ENCODE measurements at places on chromosomes 3 and 15. TPM values are rescaled to one million over a fixed set of nuclear protein-coding genes. Genes with fewer than 3 reads are reported as not detected.
A peak's percentile ranks its signal among the peaks of the same experiment; 100 is the strongest.

The ZNF774 gene
- total RNA-seq = 2.3 TPM

The POLQ gene
- 6.9 TPM for total RNA-seq

DNA sequence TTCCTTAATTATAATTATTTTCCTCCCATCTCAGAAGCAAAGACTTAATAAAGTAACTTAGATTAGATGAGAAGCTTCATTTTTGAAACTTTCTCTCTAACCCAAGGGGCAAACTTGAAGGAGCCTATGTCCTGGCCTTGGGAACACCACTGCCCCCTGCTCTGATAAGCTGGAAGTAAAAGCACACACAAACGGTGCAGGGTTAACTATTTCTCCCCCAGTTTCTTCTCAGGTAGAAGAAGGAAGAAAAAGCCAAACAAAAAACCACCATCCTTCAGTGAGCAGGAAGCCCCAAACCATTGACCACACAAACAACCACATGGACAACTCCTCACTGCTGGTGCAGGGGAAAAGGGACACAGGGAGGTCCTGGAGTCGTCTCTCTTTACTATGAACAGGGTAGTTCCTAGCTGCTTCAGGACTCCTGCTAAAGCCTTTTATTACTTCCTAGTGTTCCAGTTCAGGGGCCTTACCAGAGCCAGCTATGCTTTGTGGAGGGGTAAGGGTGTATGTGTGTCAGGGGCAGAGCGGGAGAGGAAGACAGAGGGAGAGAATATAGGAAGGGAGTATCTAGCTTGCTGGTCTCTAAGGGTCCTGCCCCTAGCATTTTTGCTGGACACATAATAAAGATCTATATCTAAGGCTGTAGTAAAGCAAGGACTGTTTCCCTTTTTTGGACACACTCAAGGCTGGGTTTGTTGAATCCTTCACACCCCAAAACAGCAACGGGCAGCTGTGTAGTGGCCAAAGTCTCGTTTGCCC lies 94.0 kb upstream of the UMPS start:
- H3K36me3 ChIP-seq = no peaks in the 10 kb centered on the region
- DNase-seq = no peak
- no peak overlapping the region for H3K4me3 ChIP-seq
- H3K27ac ChIP-seq = no peak overlapping the region
- H3K4me1 ChIP-seq = no peaks in the 10 kb centered on the region

GRCh38 chr3:188403404-188403803 lies 249.4 kb downstream of the LPP start:
- H3K4me3 ChIP-seq = no peak overlapping the region
- H3K4me1 ChIP-seq = peaks cover 36% of the 10 kb centered on the region
- no peaks in the 10 kb centered on the region for H3K27me3 ChIP-seq
- peaks cover 27% of the 10 kb centered on the region for H3K36me3 ChIP-seq
- H3K27ac ChIP-seq = no peak overlapping the region

- peak overlapping the region; percentile 61 for H3K4me3 ChIP-seq
- H3K36me3 ChIP-seq = peaks cover 8% of the 10 kb centered on the region
- H3K4me1 ChIP-seq = peaks cover 82% of the 10 kb centered on the region
These were observed 777 bp downstream of the LOXL1 start for GRCh38 chr15:73927003-73927475.

GRCh38 chr3:45309876-45310275 lies 78.5 kb upstream of the LARS2 start:
- no peak overlapping the region for H3K4me3 ChIP-seq
- 0 out of 2 replicates have a peak, but pooled peaks cover 9% of the 10 kb centered on the region for H3K36me3 ChIP-seq
- no peak for DNase-seq
- H3K4me1 ChIP-seq = no peaks in the 10 kb centered on the region
- no peak overlapping the region for H3K27ac ChIP-seq
- H3K27me3 ChIP-seq = peaks cover 31% of the 10 kb centered on the region

DNA sequence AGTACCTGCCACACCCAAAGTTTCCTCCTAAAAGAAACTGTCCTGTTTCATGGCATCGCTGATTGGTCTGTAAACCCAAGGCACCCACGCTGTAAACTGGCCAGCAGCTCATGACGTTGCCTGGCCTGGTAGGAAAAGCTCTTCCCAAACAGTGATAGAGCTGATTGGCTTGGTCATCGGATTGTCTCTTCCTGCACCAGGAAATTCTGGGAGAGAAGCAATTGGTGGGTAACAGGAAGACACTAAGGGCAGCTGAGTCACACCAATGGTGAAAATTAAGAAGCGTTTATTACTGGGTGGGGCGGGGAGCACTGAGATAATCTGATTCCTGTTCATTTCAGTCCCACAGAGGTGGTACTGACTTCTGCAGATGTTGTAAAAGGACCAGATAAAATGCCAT lies 31.0 kb downstream of the KLHL6 start:
- H3K36me3 ChIP-seq = no peaks in the 10 kb centered on the region
- peaks cover 13% of the 10 kb centered on the region for H3K4me1 ChIP-seq
- peaks cover 15% of the 10 kb centered on the region for H3K27me3 ChIP-seq
- no peak overlapping the region for H3K27ac ChIP-seq
- no peak for DNase-seq
- no peak overlapping the region for H3K4me3 ChIP-seq

DNA sequence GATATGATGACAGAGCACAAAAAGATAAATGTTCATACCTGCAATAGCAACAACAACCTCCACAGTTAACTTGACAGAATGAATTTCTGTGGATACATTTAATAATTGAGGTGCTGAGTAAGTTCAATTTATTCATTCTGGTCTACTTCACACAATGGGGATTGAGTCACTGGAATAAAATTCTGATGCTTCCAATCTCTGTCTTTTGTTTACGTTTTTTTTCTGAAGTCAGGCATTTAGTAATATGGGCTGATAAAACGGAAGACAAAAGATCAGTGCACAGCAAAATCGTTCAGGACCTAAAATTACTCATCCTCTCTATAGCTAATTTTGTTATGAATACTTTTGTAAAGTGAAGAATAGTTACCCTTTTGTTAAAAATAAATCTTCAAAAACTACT lies 565.9 kb upstream of the CCDC54 start:
- H3K27ac ChIP-seq = no peak overlapping the region
- H3K4me3 ChIP-seq = peak overlapping the region; percentile 5

GRCh38 chr3:46236294-46237054 lies 5.8 kb upstream of the CCR3 start:
- no peaks in the 10 kb centered on the region for H3K4me1 ChIP-seq
- H3K27ac ChIP-seq = no peak overlapping the region
- DNase-seq = no peak
- H3K27me3 ChIP-seq = peaks cover 36% of the 10 kb centered on the region
- no peaks in the 10 kb centered on the region for H3K36me3 ChIP-seq

Data from HFFc6 (cell line).